Activated CD8-positive, alpha-beta memory T cell treated with anti-CD3 and anti-CD28 coated beads for 4 hours (primary cell): ENCODE measurements at places on chromosomes 6 and 20.
A peak's percentile ranks its signal among the peaks of the same experiment; 100 is the strongest.

- no peak for DNase-seq
Measured at GRCh38 chr6:155301867-155302266, 12.4 kb downstream of the TFB1M start.

DNA sequence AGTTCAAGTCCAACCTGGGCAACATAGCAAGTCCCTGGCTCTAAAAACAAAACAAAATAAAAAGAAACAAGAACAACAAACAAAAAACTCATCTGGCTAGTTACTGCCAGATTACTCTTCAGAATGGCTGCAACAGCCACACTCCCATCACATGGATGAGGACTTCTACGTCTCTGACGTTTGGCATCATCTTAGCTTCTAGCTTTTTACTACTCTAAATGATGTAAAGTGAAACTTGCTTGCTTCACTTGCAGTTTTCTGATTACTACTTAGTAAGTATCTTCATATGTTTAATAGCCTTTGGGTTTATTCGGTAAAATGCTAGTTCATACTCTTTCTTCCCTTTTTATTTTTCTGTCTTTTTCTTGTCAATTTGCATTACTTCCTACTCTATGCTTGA is 161.1 kb upstream of the CARMIL1 start:
- no peak for DNase-seq

GRCh38 chr6:47059216-47059885 is 17.2 kb upstream of the ADGRF1 start:
- no peak for DNase-seq

- DNase-seq = no peak
Measured at GRCh38 chr6:52359403-52359802, 2.5 kb upstream of the PAQR8 start.

GRCh38 chr20:57689745-57690481 is 19.9 kb downstream of the PMEPA1 start:
- DNase-seq = no peak

DNA sequence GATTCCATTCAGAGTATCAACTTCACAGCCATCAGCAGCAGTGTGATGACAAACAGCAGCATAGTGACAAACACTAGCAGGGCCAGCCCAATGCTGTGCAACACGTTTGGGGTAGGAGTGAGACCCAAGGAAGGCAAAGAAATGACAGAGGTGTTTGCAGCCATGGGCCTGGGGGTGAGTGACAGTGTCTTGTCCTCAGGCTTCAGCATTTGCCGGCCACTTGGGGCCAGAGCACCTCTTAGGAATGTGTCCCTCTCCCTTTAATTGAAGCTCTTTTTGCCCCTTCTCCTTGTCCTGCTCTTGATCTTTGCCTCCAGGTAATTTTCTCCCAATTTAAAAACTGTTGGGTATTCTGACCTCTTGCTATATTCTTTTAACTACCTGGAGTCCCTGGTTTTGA is 84.4 kb downstream of the HS3ST5 start:
- DNase-seq = no peak

DNA sequence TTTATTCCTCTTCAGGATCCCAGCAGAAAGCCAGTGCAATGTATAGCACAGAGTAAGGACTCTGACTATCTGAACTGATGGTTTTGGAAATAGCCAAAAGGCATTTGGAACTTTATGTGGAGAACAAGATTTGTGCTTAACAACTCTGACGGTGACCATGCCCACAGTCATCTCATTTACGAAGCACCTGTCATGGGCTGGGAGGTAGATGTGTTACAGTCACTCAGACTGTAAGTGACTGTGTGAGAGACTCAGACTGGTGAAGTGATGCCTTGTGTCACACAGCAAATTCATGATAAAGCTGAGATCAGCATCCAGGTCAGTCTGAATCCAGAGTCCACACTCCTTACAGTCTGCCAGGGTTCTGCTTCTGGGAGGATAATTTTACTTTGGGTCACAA is 23.9 kb upstream of the FAM83C start:
- DNase-seq = no peak

DNA sequence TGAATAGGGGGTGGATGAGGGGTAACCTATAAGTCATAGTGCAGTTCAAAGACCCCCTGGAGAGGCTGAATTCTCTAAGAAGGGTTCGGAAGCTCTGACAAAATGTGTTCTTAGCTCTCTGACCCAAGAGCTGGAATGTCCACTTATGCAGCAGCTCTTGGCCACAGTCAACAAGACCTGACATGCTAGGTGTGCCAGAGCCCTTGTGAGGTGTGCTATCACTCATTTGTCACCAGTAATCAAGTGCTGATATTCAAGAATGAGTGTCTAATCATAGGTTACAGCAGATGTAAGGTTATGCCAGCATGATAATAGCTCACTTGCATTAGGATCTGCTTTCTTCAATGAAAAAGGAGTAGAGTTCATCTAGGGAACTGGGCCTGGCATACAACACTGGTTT is 28.1 kb downstream of the TOMM6 start:
- no peak for DNase-seq

DNA sequence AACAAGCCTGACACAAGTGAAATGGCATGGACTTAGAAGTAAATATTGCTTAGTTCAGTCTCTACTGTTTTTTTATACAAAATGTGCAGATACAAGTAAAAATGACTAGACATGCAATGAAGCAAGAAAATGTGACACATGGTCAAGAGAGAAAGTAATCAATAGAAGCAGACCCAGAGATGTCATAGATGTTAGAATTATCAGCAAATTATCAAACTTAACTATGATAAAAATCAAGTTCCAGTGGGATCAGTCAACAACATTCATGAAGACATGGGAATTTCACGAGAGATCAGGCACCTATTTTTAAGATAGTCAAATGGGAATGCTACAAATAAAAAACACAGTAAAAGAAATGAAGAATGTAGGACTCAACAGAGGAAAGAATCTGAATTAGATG is 267.0 kb downstream of the SLC35F1 start:
- no peak for DNase-seq

- no peak for DNase-seq
Measured at GRCh38 chr6:137299681-137300080, 80.5 kb upstream of the IFNGR1 start.

GRCh38 chr6:113607821-113608545 is 249.2 kb upstream of the MARCKS start:
- no peak for DNase-seq

DNA sequence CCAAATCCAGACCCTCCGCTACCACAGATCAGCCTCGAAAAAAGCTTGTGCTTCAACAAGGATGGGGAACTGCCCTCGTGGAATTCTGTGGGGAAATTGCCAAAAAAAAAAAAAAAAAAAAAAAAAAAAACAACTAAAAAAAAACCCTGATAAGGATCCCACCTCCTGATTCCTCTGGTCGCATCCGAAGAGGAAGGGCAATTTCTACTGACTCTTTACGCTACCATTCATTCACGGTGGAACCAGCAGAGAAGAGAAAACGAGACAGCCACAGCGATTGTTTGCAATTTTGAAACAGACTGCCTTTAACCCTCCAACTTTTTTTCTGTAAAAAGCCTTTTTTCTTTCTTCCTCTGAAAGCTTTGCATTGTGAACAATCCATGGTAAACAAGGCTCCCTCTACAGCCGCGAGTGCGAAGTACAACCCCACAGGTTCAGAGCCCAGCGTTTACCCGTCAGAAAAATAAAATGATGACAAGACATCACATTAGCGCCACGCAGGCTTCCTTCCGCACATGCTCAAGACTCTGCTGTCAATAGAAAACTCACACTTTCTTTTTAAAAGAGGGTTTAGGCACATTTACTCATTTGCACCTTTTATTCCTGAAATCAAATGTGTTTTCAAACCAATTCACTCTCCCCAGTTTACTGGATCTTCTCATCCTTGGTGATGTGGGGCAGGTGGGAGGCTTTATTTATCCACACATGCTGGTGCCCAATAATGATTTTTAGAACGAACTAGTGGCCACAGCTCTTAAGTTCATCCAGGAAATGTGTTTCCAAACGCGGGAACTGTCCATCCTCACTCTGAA is 100.0 kb downstream of the NOL4L start:
- peak; percentile 69 for DNase-seq

- DNase-seq = no peak
Measured at GRCh38 chr6:11653028-11653583, 115.6 kb downstream of the TMEM170B start.

GRCh38 chr6:161038229-161039031 is 46.9 kb downstream of the MAP3K4 start:
- DNase-seq = no peak

GRCh38 chr6:139240161-139241010 is 51.4 kb downstream of the TXLNB start:
- DNase-seq = no peak

DNA sequence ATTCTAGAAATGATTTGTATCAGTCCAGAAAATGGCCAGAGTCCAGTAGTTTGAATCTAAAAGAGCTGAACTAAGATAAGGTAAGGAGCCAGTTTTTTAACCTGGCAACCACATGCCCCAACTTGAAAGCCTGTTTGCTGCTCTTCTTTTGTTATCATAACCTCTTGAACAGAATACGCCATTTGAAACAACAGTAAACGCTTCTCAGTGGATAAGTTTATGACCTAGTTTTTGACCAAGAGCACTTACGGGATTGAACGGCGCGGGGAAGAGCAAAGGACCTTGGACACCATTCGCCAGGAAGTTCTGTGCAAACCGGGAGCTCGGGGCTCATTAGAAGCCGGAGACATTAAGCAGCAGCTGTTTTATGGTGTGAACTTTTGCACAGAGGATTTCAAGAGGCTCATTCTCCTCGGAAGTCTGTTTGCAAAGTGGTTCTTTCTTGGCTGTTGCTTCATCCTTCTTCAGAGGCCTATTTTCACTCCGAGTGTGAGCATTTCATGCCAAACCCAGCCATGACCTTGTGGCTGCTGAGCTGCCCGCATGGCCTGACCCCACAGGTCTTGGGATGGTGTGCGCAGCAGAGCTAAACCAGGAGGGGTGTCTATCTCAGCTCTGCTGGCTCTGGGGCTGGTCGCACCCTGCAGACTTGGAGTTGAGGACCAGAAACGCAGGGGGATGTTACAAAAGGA is 215.1 kb downstream of the SOX4 start:
- no peak for DNase-seq

GRCh38 chr20:53174454-53174853 is 202.3 kb downstream of the TSHZ2 start:
- no peak for DNase-seq

- DNase-seq = no peak
Measured at GRCh38 chr6:105382958-105383357, 19.9 kb downstream of the PREP start.

GRCh38 chr6:169173532-169174268 is 79.9 kb downstream of the THBS2 start:
- no peak for DNase-seq

DNA sequence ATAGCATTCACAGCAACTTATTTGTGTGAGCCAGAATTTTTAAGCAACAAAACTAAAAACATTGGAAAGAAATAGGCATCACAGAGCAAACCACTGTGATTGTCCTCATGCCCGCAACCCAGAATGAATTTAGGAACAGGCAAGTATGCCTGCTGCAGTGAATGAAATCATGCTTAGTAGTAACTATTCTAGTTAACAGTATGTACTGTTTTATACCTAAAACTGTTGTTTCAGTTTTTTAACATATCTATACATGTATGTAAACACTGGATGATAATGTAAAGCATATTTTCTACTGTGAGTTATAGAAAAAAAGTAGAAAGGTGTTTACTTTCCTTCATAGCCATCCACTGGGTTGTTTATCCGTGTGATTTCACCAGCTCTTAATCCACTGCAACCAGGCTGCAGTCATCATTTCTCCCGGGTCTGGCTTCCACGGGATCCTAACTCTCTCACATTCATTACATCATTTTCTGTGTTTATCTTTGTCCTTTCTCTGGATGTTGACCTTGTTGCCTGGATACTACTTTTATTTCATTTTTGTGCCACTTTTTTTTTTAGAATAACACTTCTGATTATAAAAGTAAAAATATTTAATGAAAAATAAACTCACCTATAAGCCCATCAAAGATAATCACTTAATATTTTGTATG is 3.6 kb upstream of the ARFGEF3 start:
- DNase-seq = no peak

GRCh38 chr20:53666144-53666543 is 72.5 kb upstream of the ZNF217 start:
- DNase-seq = no peak

- DNase-seq = peak; percentile 5
Measured at GRCh38 chr6:112235956-112236355, 18.4 kb downstream of the LAMA4 start.

DNA sequence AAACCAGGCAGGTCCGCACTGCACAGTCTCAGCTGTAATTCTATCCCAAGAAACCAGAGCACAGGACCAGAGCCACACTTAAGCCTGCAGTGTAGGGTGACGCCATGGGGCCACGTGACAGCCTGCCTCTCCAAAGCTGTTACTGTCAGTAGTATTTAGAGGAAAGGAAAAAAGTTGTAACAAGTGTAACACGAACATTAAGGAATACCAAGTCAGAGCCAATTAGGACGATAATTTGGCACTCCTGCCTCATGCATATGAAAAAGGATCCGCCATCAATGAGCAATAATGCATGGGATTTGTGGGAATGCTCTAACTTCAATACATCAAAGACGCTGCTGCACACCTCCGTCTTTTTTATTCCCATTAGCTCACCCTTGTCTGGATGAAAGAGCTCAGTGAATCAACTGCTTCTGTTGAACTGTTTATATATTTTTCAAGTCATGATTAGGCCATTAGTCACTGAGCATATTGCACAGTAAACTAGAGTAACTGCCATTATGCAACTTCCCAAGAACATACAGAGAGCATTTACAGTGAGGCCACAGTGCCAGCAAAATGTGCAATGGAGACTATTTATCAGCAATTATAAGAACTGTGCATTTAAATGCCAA is 79.9 kb downstream of the ATXN1 start:
- DNase-seq = no peak

GRCh38 chr20:49140834-49141233 is 47.3 kb downstream of the STAU1 start:
- DNase-seq = no peak

- DNase-seq = no peak
Measured at GRCh38 chr20:32832664-32833063, 12.9 kb downstream of the MAPRE1 start.

DNA sequence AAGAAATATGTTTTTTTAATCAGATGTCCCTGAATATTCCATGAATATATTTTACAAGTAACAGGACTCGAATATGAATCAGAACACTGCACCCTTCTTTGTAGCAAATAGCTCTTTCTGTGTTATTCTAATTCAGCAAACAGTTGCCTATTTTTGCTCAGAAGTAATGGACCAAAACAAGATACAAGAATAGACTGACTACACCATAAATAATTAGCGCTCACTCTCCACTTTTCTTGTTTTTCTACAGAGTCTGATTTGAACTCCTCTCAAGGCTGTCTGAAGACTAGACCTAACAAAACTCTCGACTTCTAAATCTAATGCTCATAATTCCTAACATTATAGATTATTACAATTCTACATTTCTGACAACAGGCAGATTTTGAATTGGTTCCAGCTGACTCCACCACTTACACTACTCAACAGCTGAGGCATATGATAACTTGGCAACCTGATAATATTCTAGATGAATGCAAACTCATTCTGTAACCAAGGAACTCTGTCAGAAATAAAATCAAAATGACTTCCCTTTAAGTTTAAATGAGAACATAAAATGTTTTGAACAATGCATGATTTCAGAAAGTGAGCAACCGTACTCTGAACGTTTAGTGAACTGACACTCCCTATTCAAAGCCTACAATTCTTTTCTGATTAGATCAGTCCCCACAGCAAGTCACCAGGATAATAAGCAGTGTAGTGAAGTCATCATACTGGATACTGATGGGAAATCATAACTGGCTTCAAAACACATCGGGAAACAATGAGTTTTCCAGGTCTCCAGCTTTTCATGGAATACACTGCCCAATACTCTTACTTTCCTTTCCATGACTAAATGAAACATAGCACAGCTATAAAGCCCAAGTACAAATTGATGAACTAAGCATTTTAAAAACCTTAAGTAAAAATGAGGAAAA is 114.2 kb upstream of the BEND6 start:
- no peak for DNase-seq

GRCh38 chr20:57240581-57241362 is 25.7 kb downstream of the BMP7 start:
- DNase-seq = no peak
